ENCODE measurements at places on chromosomes 12 and 14.

DNA sequence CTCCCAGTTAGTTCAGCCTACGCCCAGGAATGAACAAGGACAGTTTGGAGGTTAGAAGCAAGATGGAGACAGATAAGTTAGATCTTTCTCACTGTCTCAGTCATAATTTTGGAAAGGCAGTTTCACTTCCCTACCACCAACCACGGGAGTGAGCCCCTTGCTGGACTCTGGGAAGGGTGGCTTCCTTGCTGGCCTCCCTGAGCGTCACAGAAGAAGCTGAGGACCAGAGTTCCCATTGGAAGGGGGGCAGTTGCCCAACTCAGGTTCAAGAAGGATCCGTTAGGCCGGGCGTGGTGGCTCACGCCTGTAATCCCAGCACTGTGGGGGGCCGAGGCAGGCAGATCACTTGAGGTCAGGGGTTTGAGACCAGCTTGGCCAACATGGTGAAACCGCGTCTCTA, 106.2 kb upstream of the MAX start:
- DNase-seq, result no peak

GRCh38 chr14:31950764-31951637, 126.1 kb upstream of the ARHGAP5 start:
- peak; percentile 69 for DNase-seq

- DNase-seq, result no peak
Observed at GRCh38 chr12:55446326-55446725, 2.5 kb downstream of the OR6C2 start.

DNA sequence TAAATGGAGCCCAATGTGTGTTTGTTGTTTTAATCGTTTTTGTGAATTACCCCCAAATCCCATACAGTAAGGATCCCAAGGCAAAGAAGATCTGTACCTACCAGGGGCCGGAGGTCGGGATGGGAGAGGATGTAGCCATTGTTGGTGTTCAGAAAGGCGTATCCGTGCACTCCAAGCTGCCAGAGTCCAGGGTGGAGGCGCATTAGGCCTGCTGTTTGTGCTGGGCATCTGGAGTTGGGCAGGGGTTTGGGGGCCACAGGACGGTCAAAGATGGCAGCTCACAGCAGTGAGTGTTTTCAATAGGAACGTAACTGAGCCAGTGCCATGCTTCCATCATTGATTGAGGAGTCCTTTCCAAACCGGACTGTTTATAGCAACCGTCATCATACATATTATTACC, 40.2 kb downstream of the CACNA2D4 start:
- no peak for DNase-seq

GRCh38 chr14:25349269-25349668, 299.3 kb upstream of the STXBP6 start:
- no peak for DNase-seq

- DNase-seq, result no peak
Observed at GRCh38 chr12:132178316-132178715, 34.1 kb downstream of the NOC4L start.

DNA sequence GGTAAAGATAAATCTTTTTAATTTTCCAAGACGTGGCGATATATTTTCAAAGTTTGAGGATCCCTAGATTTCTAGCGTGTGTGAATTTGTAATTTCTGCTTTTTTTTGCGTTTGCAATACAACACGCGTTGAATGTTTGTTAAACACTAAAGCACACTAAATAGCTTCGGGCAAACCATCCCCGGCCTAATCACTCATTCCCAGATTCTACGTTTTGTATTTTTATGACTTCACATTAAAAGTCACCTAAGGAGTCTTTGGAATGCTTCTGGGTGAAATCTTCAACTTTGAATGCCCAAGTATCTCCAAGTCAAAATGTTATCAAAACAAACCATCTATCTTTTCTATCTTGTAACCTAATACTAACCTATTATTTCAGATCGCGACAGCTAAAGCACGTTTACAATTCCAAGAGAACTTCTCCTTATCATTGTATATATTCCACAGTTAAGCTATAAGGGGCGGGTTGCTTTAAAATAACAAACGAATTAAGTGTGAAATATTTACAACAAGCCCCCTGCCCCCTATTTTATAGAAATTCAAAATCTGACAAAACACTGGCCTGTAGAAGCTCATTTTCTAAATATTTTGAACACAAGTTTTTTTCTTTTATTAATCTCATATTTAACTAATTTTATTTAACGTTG, 1.1 kb downstream of the ALX1 start:
- no peak for DNase-seq

- no peak for DNase-seq
Observed at GRCh38 chr12:83538361-83538965, 851.8 kb downstream of the TMTC2 start.

Data from NCI-H510A (cell line).